ENCODE measurements at places on chromosomes 16 and 17.

- peak; percentile 25 for DNase-seq
Measured at GRCh38 chr17:48093341-48094045, 7.8 kb downstream of the CBX1 start.

DNA sequence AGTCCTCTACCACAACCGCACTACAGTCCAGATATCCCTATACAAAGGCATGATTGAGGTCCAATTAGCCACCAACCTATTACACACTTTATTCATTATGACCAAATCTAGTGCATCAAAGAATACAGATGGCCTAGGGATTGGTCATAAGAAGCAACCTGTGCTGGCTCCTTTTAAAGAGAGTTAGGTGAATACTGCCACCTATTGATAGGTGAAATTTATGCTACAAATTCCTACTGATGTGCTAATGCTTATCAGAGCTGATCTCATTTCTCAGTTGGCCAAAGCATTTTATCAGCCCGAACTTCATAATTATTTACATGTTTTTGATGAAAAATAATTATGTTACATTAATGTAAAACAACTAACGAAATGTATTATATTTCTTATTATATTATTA lies 166.3 kb downstream of the ANKFN1 start:
- DNase-seq = no peak

GRCh38 chr17:28763804-28764266 lies 20.0 kb downstream of the TRAF4 start:
- DNase-seq = no peak

DNA sequence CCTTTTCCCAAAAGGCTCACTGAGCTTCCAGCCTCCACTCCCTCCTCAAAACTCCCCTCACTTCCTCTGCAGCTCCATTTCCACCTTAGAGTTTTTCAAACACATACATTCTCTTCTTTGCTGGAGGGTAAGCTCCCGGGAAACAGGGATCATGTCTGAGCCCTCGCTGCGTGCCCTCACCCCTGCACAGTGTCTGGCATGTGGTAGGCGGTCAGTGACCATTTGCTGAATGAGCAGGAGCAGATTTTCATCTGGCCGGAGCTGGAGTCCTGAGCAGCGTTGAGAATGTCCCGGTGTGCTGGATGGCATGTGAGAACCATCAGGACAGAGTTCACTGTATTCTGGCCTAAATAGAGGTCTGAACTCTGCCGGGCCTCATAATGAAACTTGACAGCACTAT lies 274.5 kb downstream of the GRIN2A start:
- DNase-seq = no peak

GRCh38 chr17:76757256-76757655 lies 19.3 kb downstream of the MFSD11 start:
- no peak for DNase-seq

DNA sequence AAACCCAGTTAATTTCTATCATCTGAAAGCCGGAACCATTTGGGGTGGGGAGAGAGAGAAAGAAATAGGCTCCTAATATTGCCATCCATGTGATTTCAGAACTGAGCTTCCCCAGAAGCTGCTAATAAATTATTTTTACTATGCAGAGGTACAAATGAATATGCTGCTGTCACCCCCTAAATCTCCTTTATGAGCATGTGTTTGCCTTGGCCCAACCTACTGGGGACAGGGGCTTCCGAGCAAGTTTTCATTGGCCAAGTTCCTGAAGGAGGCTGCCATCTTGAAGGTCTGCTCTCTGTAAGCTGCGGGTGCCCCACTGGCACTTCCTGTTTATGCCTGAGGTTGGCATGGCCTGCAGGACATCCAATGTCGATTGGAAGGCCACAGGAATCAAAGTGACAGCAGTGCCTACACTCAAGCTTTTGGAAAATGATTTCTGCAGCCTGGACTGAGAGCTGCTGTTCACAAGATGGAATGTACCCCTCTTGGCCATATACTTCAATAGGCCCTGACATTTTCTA lies 194.7 kb downstream of the XYLT1 start:
- no peak for DNase-seq

DNA sequence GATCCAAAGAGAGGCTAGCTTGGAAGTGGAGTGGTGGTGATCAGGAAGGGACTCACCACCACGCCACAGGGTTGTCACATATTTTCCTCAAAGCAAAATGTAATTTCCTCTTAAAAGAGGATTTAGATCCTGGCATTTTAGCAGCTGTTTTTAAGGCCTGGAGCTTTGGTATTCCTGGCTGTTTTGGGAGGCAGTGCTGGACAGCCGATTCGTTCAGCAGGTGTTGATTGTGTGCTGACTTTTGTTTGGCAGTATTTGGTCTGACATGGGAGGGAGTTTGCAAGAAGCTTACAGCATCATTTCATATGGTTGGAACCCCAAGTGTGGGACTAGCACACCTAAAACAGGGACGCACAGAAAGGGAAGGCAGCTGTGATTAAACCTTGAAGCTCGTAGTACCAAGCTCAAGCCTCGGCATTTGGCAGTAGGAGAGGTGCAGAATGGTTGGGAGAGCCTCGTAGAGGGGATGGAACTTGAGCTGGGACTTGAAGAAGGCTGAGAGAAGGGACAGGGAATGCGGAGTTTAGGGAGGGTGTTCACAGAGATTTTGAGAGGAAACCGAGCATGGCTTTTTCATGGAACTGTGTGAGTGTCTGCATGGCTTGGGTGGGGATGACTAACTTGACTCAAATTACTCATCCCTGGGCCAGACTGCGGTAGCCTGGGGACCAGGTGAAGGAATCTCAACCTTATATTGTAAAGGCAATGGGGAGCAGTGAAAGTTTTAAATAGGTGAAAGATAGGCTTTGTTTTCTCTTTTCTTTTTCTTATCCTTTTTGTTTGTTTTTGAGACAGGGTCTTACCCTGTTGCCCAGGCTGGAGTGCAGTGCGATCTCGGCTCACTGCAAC lies 52.3 kb downstream of the RPTOR start:
- no peak for DNase-seq

Measured in chondrocyte (in vitro differentiated cells).